ENCODE measurements at places on chromosomes 3 and 15. TPM values are rescaled to one million over a fixed set of nuclear protein-coding genes. Genes with fewer than 3 reads are reported as not detected.

The GNAT1 gene
- total RNA-seq: not detected

The PROS1 gene
- 57.9 TPM for total RNA-seq

The TJP1 gene
- 44.9 TPM for total RNA-seq

The DLEC1 gene
- 0.26 TPM for total RNA-seq

The RPL4 gene
- 1,702 TPM for total RNA-seq
